ENCODE measurements at places on chromosomes 1 and 21.

- peak; percentile 59 for DNase-seq
Measured at GRCh38 chr1:23403735-23404486, 20.6 kb downstream of the TCEA3 start.

- DNase-seq: no peak
Measured at GRCh38 chr1:180901076-180901990, 11.4 kb upstream of the KIAA1614 start.

GRCh38 chr1:160101717-160102522 lies 3.5 kb upstream of the IGSF8 start:
- DNase-seq: no peak

- no peak for DNase-seq
Measured at GRCh38 chr1:199083680-199084079, 444.8 kb downstream of the PTPRC start.

GRCh38 chr21:21973806-21974205 lies 975.6 kb downstream of the NCAM2 start:
- DNase-seq: no peak

DNA sequence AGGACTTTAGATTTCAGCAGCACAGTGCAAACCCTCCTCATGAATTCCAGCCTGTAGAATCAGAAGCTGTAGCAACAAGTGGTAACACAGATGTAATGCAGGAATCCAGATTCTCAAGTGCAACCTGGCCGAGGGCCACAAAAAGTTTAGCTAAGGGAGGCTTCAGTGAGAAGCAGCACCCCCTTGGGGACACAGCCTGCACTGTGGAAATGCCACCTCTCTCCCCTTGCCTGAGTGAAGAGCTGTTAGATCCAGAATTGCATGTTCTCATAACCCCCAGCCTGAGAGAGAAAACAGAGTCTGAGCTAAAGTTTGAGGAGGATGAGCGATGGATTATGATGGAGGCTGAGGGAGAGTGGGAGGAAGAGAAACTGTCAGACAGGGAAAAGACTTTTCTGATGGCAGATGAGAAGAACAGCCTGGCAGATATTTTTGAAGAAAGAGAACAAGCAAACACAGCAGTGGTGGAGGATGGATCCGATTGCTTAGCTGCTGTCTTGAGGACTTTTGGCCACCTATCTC lies 80.5 kb upstream of the BMP8A start:
- DNase-seq: peak; percentile 19

- no peak for DNase-seq
Measured at GRCh38 chr1:6465461-6466005, 440 bp downstream of the TNFRSF25 start.

GRCh38 chr1:202084791-202085681 lies 37.7 kb upstream of the GPR37L1 start:
- no peak for DNase-seq

GRCh38 chr1:98437540-98437939 lies 224.0 kb upstream of the SNX7 start:
- DNase-seq: no peak

DNA sequence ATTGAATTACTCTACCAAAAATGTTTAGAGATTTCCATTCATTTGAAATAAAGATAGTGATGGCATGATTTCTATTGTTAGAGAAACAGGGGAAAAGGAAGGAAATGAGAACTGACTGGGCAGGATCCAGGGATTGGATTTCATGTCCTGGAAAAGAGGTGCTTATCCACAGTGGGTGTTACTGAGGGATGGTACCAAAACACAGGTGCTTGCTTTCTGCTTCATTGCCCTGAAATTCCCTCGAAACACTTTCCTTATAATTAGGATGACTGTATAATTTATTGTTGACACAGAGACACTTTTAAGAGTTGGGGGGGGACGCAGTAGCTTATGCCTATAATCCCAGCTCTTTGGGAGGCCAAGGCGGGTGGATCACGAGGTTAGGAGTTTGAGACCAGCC lies 185.0 kb upstream of the KCNK2 start:
- no peak for DNase-seq

DNA sequence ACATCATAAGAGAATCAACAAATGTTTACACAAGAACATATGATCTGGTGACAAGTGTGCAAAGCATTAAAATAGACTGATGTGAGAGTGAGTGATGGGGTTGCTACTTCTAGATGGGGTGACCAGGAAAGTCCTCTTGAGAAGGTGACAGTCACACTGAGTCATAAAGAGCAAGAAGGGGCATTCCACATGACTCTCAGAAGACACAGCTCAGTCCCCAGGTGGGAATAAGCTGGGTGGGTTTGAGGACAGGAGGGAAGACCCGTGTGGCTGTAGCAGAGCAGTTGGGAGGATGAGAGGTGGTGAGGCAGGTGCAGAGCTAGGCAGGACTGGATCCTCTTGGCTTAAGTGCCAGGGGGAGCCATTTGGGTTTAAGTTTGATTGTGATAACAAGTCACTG lies 53.1 kb downstream of the TNR start:
- DNase-seq: no peak

DNA sequence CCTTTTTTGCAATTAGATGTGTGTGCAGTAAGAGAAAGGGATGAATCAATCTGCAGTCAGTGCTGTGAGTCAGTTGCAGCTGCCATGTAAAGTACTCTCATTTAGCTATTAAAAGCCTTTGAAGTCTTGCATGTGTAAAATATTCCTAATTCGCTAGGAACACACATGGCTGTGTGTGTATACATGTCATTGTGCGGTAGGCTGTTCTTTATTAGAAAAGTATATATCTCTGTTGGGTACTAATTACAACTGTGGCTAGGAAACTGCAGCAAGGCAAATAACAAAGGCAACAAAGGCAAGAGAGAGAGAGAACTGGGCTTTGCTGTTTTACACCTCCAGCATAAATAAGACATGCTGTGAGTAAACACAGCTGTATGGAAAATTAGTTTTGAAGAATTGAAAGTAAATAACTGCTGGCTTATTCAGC lies 41.7 kb downstream of the EPB41 start:
- no peak for DNase-seq

GRCh38 chr1:225617956-225618355 lies 35.0 kb downstream of the ENAH start:
- no peak for DNase-seq

DNA sequence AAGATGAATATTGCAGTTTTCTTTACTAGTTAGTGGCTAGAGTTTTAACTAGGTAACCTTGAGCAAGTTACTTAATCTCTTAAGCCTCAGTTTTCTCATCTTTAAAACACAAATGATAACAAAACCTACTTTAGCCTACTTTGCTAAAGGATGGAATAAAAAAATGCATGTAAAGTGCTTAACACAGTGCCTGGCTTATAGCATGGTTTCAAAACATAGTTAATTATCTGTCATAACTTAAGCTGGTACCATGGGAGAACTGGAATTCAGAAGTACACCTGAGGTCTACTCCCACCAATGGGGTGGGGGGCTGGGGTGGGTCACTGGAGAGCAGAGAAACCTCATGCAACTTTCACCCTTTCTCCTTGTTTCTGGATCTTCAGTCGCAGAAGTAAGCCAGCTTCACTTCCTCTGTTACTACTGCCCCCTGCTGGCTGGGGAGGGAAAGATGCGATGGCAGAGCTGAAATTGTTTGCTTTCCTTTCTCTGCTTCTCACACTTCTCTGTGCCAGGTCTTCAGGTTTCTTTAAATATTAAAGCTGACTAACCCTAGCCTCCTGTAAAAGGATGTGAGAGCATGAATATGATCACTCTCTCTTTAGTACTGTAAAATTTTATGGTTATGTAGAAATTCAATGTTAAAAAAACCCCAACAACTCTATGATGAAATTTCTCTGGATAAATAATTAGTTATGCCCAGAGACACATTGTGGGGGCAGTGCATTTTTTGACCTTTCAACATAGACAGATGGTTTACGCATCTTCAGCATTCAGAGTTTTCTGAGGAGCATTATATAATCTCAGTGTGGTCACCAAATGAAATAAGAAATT lies 324.2 kb downstream of the HLX start:
- peak; percentile 10 for DNase-seq

- DNase-seq: no peak
Measured at GRCh38 chr1:200706111-200706814, 32.4 kb upstream of the CAMSAP2 start.

DNA sequence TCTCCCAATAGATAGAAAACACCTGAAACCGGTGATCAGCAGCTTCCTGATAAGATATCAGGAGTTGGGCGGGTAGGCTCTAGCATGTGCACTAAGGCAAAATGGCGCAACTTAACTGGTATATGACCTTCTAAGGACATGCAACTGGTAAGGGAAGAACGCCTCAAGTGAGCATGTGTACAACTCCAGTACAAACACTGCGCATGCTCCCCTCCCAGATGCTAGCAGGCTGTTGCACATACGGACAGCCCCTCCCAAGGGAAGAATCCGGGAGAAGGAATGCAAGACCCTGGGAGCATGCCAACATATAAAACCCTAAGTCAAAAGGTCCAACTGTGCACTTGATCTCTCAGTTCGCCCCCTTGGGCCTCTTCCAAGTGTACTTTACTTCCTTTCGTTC lies 110.8 kb downstream of the TSEN15 start:
- no peak for DNase-seq

DNA sequence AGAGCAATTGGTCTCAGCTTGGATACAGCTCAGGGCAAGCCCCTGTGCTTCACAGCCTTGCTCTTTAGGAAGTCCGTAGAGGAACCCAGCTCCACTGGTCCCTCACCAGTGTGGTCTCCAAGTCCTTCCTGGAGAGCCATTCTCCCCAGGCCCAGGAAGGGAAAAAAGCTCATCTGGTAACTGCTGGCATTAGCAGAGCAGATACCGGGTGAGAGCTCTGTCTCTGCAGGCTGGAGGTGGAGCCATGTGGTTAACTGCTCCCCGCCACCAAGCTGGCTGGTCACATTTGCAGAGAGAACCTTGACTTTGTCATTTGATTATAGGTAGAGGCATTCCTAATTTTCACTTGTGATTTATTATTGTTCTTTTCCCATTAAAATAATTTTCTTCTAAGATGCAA lies 169.6 kb downstream of the ROR1 start:
- DNase-seq: no peak

- DNase-seq: no peak
Measured at GRCh38 chr1:109400035-109400655, 2.4 kb upstream of the SORT1 start.

GRCh38 chr1:110420874-110421793 lies 13.6 kb upstream of the LAMTOR5 start:
- DNase-seq: no peak

- DNase-seq: no peak
Measured at GRCh38 chr1:82227306-82228095, 426.8 kb downstream of the ADGRL2 start.

DNA sequence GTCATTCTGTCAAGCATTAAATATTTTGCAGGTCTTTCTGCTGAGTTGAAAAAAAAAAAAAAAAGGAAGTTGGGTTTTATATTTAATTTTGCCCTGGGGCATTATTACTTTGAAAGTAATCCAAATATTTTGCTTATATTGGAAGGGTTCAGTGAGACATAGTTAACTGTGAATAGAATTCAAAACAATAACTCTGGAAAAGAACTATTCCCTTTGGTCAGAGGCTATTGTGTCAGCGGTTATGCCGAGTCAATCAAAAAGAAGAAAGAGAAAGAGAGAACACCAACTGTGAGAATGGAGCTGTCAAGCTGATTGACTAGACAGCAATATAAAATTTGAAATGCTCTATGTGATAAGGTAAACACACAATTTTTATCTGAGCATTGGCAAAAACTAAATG lies 761.7 kb downstream of the ADGRL2 start:
- DNase-seq: no peak

DNA sequence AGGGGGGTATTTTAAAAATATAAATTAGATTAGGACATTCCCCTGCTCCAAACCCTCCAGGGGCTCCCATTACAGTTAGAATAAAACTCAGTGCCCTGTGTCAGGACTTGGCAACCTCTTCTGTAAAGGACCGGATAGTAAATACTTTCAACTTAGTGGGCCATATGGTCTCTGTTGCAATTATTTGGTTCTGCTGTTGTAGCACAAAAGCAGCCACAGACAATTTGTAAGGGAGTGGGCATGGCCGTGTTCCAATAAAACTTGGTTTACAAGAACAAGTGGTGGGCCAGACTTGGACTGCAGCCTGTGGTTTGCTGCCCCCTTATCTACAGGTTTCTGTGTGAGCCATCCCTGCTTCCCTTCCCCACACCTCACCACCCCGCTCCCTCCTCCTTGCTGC lies 92.0 kb downstream of the ACTL8 start:
- DNase-seq: no peak

GRCh38 chr1:222331340-222331739 lies 216.6 kb downstream of the HHIPL2 start:
- DNase-seq: no peak

- DNase-seq: no peak
Measured at GRCh38 chr1:91651661-91652071, 151.0 kb downstream of the CDC7 start.

DNA sequence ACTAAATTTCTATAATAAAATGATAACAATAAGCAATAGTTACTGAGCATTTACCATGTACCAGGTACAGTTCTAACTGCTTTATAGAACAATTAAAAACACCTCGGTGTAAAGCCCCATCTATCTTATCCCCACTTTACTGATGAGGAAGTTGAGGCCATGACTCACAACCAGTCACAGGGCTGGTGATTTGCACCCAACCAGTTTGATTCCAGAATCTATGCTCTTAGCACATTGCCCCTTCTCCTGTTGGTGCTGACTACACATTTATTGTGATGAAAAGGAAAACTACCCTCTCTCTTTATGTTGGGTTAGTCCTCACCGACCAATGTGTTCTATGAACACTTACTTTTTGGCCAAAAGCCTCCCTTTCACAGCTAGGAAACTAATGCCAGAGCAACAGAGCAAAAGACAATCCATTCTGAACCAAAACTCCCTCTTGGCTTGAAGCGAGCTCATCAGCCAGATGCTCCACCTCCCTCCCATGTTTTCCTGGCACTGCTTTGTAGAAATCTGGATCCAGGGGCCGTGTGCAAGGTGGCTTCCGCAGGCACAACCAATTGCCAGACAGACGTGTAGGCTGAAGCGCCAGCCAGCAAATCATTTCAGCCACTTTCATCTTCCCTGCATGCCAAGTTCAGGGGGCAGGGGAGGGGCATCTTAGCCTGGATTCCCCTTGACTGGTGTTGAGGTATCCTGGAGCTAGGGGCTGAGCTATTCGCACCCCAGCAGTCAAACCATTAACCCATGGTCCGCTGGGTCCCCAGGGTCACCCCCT lies 32.0 kb upstream of the SLC30A1 start:
- no peak for DNase-seq

DNA sequence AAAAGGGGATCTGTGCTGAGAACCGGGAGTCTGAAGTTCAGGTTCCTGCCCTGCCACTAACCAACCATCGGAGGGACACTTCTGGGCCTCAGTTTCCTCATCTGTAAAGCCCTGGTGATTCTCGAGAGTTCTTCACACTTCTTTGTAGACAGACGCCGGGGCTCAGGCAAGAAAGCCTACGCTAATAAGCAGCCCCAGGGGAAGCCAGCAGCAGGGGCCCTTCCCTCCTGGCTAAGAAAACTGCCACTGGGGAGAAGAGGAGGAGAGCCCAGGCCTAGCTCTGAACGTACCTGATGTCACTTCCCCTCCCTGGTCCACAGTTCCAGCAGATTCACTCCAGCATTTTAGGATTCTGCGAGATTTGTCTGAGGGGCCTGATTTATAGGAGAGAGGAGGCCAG lies 76.0 kb downstream of the CAMK2N1 start:
- no peak for DNase-seq

- DNase-seq: no peak
Measured at GRCh38 chr1:104929280-104929679, 1179.6 kb downstream of the AMY1C start.
